ENCODE measurements at places on chromosomes 7 and 10.

- no peak for DNase-seq
Observed at GRCh38 chr7:21099432-21099831, 312.7 kb upstream of the SP8 start.

DNA sequence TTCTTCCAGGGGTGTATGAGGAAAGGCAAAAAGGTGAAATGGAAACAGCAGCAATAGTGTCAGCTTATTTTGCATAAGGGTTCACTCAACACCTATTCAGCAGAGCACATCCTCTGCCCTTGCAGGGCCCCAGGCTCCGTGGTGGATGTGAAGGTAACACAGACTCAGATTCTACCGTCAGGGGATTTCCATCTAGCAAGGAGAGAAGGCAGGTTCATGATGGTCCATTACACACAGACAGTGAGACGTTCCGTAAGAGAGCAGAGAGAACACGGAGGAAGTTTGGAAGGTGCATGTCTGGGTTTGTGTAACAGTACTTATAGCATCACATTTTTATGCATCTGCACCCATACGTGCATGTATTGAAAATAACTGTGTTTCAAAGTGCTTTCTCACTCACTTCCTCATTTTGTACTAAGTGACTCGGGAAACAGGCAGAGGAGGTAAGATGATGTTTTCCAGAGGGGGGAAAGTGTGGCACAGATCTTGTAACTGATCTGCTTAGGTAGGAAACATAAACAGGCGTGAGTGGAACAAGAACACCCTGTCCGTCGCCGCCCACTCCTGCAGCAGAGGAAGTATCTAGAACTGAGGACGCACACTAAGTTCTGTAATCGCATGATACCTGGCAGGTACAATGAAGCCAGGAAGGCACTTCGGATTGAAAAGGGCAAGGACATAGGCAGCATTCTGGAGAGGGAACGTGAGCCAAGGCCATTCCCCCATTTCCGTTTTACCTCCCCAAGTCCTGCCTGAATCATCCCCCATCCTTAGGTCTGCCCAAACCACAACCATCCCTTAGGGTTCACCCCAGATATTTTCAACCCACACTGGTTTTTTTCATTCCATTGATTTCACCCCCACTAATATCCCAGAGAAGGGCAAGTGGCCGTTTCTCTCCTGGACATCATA, 1.0 kb upstream of the ENO4 start:
- no peak for DNase-seq

GRCh38 chr7:111011520-111011919, 79.4 kb upstream of the LRRN3 start:
- no peak for DNase-seq

GRCh38 chr7:96322373-96322695, 436 bp upstream of the SLC25A13 start:
- no peak for DNase-seq

- no peak for DNase-seq
Observed at GRCh38 chr7:89503281-89503680, 651.0 kb upstream of the STEAP1 start.

GRCh38 chr7:150586785-150587152, 19.6 kb downstream of the GIMAP4 start:
- DNase-seq: no peak

DNA sequence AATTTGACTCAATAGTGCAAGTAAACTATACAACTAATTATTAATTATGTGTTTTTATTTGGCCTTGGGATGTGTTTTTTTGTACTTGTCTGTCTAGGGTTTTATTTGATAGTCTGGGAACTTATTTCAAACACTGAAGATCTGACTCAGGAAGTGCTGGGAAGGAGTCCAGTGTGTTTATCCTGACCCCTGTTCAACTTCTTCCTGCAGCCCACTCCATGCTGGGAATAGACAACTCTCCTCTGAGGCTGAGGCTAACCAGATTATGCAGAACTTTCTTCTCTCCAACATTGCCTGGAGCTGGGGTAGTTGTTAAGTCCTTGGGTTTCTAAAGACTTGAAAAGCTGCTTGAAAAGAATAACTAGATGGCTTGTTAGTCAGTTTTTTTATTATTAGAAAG, 6.9 kb downstream of the CISD1 start:
- DNase-seq: no peak

DNA sequence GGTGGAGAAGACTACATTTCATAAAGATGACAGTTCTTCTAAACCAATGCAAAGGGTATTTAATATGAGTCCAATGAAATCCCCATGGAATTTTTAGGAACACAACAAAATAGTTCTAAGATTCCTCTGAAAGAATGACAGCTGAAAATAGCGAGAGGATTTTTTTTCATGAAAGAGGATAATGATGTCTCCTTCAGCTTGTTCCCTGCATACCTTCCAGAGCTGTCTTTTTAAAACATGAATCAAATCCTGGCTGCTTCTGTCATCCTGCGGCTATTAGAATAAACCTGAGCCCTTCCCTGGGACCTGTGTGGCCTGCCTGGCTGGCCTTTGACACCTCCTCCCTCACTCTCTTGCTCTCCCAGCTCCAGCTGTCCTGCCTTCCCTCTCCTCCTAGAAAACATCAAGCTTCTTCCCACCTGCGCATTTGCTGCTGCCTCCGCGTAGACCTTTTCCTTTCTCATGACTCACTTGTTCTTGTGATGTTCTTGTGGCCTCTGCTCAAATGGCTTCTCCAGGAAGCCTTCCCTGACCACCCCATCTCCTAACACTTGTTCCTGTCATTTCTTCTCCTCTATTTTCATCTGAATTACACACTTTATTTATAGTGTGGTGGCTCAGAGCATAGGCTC, 57.4 kb downstream of the EEPD1 start:
- no peak for DNase-seq

DNA sequence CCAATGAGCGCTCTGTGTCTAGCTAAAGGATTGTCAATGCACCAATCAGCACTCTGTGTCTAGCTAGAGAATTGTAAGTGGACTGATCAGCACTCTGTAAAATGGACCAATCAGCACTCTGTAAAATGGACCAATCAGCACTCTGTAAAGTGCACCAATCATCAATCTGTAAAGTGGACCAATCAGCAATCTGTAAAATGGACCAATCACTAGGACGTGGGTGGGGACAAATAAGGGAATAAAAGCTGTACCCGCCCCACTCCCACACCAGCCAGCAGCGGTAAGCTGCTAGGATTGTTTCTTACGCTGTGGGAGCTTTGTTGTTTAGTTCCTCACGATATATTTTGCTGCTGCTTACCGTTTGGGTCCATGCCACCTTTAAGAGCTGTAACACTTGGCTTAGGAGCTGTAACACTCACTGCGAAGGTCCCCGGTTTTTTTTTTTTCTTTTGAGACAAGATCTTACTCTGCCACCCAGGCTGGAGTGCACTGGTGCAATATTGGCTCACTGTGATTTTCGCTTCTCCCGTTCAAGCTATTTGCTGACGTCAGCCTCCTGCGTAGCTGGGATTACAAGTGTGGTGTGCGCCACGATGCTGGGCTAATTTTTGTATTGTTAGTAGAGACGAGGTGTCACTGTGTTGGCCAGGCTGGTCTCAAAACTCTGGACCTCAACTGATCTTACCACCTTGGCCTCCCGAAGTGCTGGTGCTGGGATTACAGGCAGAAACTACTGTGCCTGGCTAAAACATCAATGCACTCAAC, 184.8 kb downstream of the PTPN20 start:
- DNase-seq: peak; percentile 10

- no peak for DNase-seq
Observed at GRCh38 chr10:69640196-69640980, 10.3 kb downstream of the FAM241B start.

GRCh38 chr7:67021260-67021659, 24.6 kb downstream of the TYW1 start:
- DNase-seq: no peak

DNA sequence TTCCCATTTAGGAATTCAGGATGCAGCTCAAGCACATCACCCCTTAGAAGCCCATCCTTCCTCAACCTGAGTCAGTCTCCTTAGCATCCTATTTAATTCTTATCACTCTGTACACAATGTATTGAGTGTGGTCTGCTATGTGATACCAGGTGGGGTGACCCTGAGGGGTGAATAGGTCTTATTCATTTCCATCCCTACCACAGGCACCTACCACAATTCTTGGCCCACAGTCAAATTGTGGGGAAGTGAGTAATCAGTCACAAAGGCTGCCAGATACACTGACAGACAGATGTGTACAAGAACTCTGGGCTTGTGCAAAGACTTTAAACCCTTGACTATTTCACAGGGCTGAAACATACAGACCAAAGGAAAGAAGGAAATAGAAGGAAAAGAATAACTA, 560.5 kb downstream of the PARD3 start:
- DNase-seq: no peak

DNA sequence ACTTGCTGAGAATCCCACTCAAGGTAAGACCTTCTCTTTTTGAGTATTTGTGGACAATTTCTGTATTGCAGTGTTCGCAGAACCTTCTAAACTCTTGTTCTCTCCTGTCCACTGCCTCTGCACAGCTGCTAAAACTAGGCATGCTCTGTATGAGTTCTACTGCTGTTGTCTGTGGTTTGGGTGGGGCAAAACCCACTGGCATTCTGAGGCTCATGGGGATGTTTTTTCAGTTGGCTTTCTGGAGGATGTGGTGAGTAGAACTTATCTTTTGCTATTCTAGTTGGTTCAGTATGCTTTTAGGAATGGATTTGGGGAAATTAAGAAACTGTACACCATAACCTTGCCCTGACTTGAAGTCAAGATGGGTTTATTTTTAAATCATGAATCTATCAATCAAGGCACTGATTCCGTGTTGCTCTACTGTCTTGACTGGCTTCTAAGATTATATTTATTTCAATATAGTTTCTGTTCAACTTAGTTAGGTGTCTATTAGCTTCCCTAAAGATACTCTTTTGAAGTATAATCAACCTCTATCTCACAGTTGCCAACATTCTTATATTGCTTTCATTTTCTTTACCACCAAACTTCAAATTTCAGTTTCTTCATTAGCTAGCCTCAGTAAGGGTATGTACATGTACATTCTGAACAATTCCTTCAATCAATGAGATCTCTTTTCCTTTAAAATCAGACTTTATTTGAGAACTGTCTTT, 25.0 kb upstream of the C1GALT1 start:
- DNase-seq: no peak

DNA sequence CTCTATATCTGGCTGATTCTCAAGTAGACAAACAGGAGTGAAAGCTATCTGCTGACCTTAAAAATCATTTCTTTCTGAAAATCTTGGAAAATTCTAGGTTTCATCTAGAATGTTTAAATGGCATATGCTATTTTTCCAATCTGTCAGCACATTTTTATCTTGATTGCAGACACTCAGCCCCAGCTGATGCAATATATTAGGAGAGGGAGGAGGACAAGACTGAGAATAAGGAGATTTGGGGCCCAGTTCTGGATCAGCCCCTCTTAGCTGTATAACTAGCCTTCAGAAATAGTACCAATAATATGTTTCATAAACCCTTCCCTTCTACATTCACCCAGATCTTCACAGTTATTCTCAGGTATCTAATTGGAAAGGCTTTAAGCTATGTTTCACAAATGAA, 131.2 kb downstream of the HDAC9 start:
- no peak for DNase-seq

Data from type B pancreatic cell (in vitro differentiated cells).